ENCODE measurements at places on chromosomes 7 and 10. TPM values are rescaled to one million over a fixed set of nuclear protein-coding genes. Genes with fewer than 3 reads are reported as not detected.

Gene SFMBT2
- 3.3 TPM for polyA plus RNA-seq

DNA sequence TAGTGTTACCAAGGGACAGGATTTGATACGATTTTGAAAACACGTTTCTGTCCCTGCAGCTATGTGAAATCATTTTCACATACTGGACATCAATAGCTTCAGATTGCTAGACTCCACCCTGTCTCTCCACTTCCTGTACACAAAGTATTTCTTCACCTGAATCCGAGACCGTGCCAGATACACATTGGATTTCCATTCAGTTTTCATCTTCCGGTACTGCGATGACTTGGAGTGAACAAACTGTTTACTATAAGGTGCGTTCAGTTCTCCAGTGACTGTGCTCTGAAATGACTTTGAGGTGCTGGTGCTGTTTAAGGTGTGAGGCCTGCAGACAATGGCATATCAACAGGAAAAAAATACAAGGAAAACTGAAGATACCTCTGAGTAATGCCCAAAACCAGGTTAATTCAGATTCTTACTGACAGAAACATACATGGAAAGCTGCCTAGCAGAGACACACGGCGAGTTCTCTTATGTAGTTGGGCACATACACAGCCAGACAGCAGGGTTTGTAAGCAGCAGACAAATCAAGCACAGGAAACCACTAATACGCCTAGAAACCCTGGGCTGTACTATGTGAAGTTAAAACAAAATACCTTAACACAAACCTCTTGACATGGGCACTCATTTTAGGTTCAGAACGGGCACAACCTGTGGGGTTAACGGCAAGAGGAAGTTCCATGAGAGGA, 119.2 kb downstream of the GALNT11 start:
- no peak for DNase-seq

Gene NODAL
- polyA plus RNA-seq = not detected

- DNase-seq = no peak
Observed at GRCh38 chr7:142773937-142774744, 3.4 kb downstream of the PRSS2 start.

Gene LRIT1
- not detected for polyA plus RNA-seq

DNA sequence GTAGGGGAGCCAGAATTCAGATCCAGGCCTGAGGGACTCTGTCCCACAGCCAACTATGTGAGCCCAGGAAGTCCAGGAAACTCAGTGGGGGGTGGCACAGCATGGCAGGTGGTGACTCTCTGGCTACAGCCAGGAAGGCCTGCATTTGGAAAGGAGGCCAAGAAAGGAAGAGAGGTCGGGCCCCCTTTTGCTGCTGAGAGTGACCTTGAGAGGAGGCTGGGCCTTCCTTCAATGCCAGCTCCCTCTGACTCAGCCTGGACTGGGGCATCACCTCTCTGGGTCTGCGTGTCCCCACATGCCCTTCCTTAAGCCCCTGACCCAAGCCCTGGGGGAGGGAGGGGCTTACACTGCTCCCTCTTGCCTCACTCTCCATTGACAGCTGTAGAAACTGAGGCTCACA, 6.4 kb upstream of the MYL10 start:
- no peak for DNase-seq

GRCh38 chr10:123782549-123782948, 109.1 kb downstream of the CPXM2 start:
- DNase-seq = no peak

DNA sequence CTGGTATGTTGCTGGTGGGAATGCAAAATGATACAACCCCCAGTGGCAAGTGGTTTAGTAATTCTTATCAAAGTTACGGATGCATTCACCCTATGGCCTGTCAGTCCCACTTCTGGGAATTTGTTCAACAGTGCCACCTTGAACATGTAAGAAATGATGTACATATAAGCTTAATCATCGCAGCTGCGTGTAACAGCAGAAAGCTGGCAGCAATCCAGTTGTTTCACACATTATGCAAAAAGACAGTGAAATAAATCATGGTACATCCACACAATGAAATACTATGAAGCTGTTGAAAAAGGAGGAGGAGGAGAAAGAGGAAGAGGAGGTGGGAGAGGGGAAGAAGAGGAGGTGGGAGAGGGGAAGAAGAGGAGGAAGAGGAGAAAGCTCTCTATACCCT, 76.2 kb upstream of the MYL10 start:
- no peak for DNase-seq

DNA sequence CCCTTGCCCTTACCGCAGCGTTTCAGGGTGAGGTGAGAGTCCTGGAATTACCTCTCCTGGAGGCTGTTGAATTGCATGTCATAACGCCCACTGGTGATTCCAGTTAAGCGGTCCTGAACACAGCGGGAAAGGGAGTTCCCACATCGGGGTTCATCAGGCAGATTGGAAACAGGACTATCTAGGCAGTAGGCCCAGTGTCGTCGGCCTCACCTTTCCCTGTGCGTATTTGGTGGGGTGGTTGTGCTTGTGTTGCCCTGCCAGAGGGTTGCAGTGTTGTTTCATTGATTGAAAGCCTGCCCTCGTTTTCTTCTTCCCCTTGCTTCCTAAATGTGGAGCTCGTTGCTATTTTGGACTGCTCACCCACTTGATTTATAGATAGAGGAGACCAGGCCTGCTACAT, 10.6 kb upstream of the SUN1 start:
- peak; percentile 37 for DNase-seq

GRCh38 chr10:103238506-103239252, 7.0 kb upstream of the RPEL1 start:
- no peak for DNase-seq

Gene POU6F2
- polyA plus RNA-seq = 0.86 TPM

DNA sequence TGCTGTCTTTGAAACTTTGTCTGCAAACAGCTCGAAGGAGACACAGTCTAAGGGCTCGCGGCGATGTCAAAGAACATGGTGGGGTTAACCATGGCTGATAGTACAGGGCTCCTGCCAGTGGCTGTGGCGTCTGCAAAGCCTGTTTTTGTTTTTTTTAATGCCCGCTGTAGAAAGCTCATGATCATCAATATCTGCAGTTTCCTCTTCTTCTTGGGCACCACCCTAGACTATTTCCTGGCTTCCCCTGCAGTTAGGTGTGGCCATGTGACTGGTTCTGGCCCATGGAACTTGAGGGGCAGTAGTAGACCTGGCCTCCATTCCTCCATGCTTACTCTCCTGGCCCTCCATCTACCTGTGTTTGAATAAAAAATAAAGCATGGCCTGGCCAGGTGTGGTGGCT, 21.8 kb upstream of the SAMD8 start:
- DNase-seq = no peak

GRCh38 chr7:2261611-2262010, 19.6 kb downstream of the NUDT1 start:
- no peak for DNase-seq

DNA sequence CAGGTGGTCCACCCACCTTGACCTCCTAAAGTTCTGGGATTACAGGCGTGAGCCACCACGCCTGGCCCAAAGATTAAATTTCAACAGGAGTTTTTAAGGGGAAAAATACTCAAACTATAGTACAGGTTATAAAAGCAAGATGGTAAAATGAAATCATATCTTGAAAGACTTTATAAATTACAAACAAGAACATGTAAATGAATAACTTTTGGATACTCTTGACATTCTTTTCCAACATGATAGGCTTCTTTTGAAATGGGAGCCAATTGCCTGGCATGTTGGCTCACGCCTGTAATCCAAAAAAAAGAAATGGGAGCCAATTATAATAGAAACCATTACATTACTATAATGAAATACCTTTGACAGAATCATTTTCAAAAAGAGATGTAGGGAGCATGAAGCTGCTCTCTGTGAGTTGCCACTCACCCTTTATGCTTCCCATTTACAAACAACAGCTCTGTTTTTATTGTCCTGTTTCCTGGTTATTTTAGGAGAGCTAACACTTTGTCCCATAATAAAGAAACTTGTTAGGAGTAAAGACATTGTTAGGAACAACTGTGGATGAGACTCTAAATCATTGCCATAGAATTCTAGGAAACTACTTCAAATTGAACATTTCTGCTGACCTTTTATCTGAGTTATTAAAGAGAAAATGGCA, 24.6 kb upstream of the MCU start:
- no peak for DNase-seq

DNA sequence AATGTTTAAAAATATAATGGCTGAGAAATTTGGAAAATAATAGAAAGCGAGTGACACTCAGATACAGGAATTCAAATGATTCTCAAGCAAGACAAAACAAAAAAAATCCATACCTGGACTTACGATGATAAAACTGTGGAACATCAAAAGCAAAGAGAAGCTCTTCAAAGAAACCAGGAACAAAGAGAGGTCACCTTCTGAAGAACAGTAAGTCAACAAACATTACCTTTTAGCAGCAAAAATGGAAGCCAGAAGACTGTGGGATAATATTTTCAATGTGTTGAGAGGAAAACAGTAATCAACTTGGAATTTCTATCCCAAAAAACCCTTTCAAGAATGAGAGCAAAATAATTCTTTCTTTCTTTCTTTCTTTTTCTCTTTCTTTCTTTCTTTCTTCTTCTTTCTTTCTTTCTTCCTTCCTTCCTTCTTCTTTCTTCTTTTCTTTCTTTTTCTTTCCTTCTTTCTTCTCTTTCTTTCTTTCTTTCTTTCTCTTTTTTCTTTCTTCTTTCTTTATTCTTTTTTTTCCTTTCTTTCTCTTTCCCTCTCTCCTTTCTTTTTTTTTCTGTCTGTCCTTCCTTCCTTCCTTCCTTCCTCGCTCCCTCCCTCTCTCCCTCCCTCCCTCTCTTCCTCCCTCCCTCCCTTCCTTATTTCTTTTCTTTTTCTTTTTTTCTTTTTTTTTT, 1.8 kb upstream of the CPA5 start:
- no peak for DNase-seq

GRCh38 chr10:113228530-113228929, 278.5 kb downstream of the TCF7L2 start:
- DNase-seq = no peak

GRCh38 chr7:37061849-37062559, 337.7 kb upstream of the AOAH start:
- no peak for DNase-seq

Gene USP6NL
- 3.9 TPM for polyA plus RNA-seq

DNA sequence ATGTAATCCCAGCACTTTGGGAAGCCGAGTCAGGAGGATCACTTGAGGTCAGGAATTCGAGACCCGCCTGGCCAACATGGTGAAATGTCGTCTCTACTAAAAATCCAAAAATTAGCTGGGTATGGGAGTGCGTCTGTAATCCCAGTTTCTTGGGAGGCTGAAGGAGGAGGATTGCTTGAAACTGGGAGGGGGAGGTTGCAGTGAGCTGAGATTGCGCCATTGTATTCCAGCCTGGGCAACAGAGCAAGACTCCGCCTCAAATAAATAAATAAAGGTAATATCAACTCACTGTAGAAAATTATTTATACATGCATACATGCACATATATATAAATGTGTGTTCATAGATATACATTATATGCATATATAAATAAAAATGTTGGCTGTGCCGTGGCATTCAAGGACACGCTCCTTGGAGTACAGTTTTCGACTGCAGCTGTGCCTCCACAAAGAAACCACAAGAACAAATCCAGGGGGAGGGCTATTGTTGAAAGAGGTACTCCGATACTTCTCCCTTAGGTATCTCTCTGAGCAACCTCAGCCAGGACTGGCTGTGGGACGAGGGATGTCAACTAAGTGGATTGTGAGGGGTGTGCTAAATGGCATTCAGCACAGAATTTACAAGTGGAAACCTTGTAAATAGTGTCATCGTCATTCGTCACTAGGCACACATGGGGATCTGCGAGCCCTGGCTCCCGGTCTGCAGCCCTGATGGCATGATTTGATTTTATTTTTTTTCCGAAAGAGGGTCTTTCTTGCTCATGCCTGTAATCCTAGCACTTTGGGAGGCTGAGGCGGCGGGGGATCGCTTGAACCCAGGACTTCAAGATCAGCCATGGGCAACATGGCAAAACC, 49.3 kb downstream of the HIP1 start:
- no peak for DNase-seq

- DNase-seq = no peak
Observed at GRCh38 chr7:110448918-110449317, 642.0 kb upstream of the LRRN3 start.

DNA sequence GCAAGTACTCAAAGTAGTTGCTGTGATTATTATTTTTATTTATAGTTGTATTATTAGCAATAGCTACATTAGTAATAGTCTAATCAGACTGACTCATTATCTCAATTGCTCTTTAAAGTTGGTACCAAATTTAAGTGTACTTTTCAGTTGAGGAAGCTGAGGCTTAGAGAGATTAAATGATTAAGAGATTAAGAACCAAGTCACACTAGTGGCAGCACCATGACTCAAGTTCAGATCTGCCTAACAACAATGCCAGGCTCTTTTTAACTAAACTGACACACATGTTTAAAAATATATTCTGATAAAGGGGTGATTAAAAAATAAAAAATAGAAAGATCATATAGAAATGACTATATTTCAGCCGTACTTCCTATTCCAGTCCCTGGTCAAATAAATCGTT, 42.0 kb downstream of the FZD1 start:
- no peak for DNase-seq

Gene LMBR1
- 8.1 TPM for polyA plus RNA-seq

DNA sequence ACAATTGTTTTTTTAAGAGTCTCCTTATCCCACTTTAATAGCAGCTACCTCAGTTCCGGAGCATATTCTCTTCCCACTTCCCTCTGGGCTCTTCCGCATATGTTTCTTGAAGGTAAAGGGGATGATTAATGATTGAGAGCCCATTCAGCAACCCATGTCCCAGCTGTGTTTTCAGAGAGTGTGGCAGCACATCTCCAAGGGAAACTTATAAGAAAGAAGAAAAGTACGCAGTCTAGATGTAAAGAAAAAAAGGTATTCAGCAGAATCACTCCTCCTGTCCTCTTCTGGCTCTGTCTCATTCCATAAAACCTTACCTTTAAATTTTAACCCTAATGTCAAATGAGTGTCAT, 9.7 kb upstream of the ANKRD7 start:
- no peak for DNase-seq

DNA sequence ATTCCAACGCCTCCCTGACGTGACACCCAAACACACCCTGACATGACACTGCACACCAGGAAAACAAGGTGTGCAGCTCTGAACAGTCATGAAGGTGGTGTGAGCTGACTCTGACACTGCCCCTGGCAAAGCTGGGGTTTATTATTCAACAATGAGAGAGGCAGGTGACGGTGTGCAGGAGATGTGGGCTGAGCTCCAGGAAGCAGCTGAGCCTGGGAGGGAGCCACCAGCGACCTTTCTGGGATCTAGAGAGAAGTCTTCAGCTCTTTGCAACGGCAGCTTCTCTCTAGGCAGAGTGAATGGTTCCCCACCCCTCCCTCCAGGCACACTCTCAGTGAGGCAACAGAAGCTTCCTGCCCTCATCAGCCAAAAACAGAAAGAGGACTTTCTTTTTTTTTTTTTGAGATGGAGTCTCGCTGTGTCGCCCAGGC, 65.6 kb downstream of the SH3PXD2A start:
- DNase-seq = no peak

Gene SLC18A3
- 0.23 TPM for polyA plus RNA-seq

DNA sequence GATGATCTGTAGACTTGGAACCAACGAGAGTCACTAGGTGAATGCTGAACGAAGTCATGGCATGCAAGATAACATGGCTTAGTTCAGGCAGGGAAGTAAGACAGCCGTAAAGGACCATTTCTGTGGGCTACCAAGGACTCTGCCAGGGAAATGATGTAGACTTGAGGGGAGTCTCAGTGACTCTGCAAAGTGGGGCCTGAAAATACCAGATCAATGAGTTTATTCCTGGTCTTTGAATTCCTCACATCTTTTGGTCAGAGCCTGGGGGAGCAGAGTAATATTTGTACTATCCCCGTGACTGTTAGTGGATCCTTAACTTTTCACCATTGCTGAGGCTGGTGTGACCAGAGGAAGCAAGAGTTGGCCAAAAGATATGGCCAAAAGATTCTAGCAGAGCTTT, 60.7 kb upstream of the INHBA start:
- DNase-seq = no peak

GRCh38 chr10:104045151-104046089, 40.3 kb downstream of the COL17A1 start:
- DNase-seq = peak; percentile 68

GRCh38 chr7:18040196-18040595, 12.6 kb upstream of the PRPS1L1 start:
- DNase-seq = no peak
